Cardiac septum (tissue), 1 donor: ENCODE measurements at places on chromosomes 6 and 20. TPM values are rescaled to one million over a fixed set of nuclear protein-coding genes. Genes with fewer than 3 reads are reported as not detected.

PFDN4 gene
- total RNA-seq = 28.1 TPM

PRSS16 gene
- not detected for total RNA-seq

ARMH2 gene
- not detected for total RNA-seq

IP6K3 gene
- 16.6 TPM for total RNA-seq
